ENCODE measurements at places on chromosomes 5 and 9.

- DNase-seq = no peak
Observed at GRCh38 chr5:159668556-159668955, 247.7 kb upstream of the ADRA1B start.

GRCh38 chr5:71632168-71632567 lies 45.0 kb downstream of the MCCC2 start:
- DNase-seq = no peak

DNA sequence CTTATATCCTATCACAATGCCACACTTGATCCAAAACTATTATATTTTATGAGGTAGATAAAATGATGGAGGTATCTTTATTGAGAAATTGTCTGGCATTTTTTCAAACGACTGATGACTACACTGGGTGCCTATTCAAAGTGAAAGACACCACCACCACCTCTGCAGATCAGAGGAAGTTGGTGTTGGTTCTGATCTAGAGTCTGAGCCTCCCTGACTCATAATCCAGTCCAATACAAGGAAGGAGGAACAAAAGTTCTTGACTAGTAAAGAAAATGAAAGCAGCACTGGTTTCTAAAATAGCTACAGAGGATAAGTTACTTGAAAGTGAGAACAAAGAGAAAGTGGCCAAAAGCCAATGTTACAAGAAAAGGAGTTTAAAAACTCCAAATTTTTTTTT lies 139.9 kb downstream of the RFX3 start:
- no peak for DNase-seq

GRCh38 chr9:74496819-74497747 lies at the start of gene RORB:
Gene RORB (plus strand): TSS chr9:74497335. CDS start chr9:74497977, 642 bp downstream.
- DNase-seq = peak; percentile 32

- DNase-seq = no peak
Observed at GRCh38 chr5:171984748-171985419, 21.6 kb downstream of the FBXW11 start.

GRCh38 chr5:127203818-127204217 lies 86.8 kb upstream of the MEGF10 start:
- peak; percentile 18 for DNase-seq

- no peak for DNase-seq
Observed at GRCh38 chr9:71975833-71976232, 64.4 kb downstream of the C9orf85 start.

DNA sequence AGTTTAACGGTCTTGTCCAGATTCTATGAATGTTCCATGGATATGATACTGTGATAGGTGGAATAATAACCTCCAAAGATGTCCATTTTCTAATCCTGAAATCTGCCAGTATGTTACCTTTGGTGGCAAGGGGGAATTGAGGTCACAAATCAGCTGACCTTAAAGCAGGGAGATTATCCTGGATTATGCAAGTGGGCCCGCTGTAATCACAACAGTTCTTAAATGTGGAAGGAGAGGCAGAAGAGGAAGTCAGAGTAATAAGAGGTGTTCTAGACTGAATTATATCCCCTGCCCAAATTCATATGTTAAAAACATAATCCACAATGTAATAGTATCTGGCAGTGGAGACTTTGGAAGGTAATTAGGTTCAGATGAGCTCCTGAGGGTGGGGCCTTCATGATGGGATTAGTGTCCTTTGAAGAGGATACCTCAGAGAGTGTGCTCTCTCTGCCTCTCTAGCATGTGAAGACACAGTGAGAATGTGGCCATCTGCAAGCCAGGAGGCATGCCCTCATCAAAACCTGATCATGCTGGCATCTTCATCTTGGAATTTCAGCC lies 47.6 kb upstream of the ZFAND5 start:
- DNase-seq = no peak

GRCh38 chr9:116987721-116988485 lies 300.8 kb downstream of the TRIM32 start:
- no peak for DNase-seq

GRCh38 chr5:177300236-177300880 lies 3.2 kb downstream of the RAB24 start:
- peak; percentile 75 for DNase-seq

DNA sequence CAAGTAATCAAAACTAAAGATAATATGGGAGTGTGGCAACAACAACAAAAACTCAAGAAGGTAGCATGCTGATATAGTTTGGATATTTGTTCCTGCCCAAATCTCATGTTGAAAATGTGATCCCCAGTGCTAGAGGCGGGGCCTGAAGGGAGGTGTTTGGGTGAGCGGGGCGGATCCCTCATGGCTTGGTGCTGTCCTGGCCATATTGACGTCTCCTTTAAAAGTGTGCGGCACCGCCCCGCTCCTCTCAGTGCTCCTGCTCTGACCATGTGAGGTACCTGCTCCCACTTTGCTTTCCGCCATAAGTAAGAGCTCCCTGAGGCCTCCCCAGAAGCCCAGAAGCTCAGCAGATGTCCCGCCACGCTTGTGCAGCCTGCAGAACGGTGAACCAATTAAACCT lies 25.6 kb downstream of the MED27 start:
- no peak for DNase-seq

DNA sequence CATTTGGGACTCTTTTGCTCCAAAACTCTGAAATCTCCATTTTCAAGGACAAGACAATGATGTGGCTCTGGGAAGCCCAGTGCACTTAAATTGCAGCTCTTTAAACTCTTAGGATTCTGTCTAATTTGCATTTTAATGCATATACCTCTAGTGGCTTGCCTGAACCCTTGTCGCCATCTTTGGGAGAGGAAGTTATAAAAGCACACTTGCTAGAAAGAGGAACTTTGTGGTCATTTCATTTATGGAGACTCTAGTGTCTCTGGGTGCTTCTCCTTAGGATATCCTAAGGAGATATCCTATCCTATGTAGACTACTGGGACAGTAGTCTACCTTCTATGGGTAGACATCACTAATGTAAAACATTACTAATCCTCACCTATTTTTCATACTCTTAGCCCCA lies 77.3 kb upstream of the SLC1A3 start:
- no peak for DNase-seq

DNA sequence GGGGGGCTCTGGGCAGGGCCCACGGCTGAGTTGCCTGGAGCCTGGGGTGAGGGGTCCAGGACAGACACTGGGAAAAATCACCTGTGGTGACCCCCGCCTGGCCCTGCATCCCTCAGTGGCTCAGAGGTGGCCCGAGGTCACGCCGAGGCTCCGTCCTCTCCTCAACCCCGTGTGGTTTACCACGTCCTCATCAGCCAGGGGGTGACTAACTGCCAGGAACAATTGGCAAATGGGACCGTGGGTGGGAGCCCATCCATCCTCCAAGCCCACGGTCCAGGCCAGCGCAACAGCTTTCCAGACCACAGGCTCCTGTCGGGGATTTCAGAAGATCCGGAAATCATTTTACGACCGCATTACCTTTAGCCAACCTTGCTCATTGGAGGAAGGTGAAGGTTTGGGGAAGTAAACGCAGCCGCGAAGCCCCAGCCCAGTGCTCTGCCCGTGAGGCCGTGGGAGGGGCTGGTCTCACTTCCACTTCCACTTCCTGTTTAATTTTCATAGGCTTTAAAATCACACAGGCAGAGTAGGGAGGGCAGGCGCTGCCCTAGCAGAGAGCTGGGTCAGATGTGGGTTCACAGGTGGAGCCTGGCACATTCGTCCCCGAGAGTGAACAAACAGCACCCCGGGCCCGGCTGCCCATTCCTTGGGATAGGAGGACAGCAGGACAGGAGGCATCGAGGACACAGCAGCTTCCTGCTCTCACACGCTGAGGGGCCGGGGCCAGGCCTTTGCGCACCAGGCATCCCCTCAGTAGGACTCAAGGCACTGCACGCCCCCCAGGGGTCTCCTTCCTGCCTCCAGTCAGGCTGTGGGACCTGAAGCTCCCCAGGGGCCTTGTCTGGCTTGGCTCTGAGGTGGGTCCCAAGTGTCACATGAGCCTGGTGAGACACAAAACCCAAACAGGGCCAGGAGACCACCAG lies 19.8 kb upstream of the SLC9A3 start:
- no peak for DNase-seq

- no peak for DNase-seq
Observed at GRCh38 chr5:78779771-78780616, 131.4 kb upstream of the LHFPL2 start.

GRCh38 chr5:173864126-173865050 lies 23.8 kb upstream of the CPEB4 start:
- DNase-seq = no peak

DNA sequence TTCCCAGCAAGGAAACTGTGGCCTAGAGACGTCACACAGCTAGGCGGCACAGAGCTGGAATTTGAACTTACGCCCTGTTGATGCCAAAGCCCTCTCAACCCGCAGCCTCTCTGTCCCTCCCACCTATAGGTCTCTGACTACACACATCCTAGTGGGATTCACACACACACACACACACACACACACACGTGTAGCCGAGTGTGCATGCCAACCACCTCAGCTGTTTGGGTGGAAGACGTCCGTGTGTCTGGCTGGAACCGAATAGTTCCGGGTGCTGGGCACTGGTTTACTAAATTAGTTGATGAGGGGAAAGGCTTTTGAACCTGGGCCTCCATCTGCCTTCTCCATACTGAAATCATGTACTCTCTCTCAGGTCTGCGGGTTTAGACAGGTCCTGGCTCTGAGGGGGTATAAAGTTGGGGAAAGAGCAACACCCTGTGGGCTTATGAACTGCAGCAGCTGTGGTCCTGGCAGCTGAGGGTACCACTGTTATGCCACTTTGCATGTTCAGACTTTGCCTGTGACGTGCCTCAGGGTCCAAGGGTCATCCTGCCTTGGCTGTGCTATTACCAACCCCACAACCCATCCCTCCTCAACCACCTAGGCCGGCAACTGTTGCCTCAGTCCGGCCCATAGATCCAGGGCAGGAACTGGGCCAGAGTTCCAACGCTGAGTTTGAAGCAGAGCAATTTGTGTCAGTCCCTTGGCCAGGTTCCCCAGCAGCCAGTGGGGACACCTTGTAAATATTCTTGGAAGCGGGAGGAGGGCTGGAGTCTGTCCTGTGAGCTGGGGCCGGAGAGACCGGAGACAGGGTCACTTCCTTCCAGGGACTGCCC lies 50.5 kb downstream of the PSD2 start:
- no peak for DNase-seq

DNA sequence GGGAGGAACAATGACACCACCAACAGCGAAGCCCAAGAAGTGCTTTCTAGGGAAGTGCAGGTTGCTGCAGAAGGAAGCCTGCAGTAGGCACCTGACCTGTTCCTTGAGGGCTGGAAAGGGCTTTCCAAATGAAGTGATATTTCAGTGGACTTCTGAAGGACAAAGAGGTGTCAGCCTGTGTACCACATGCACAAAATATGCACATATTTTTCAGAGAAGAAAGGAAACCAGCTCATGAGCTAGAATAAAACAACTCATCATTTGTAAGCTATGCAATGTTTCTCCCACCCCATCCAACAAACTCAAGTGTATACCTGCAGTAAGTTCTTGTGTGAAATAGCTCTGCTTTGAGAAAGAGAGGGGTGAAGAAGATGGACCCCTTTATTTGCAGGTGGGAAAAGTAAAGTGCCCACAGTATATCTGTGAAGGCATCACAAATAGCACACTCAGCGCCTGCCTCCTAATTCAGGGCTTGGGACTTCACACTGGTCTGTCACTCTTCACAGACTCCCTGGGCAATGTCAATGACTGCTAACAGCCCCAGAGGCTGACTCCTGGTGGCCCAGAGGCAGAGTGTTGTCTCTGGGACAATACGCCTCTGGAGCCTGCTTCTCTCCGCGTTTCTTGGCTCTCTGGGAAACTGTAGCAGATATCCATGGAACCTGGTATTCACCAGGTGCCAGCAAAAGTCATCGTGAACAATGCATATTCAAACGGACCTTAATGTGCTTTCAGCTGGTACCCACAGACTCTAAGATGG lies 198.1 kb upstream of the EFNA5 start:
- no peak for DNase-seq

GRCh38 chr5:111859031-111859430 lies 102.0 kb upstream of the NREP start:
- DNase-seq = peak; percentile 9

- DNase-seq = no peak
Observed at GRCh38 chr5:21694567-21694966, 1158.6 kb downstream of the CDH12 start.

GRCh38 chr5:61302200-61302563 lies 29.9 kb upstream of the ZSWIM6 start:
- no peak for DNase-seq

DNA sequence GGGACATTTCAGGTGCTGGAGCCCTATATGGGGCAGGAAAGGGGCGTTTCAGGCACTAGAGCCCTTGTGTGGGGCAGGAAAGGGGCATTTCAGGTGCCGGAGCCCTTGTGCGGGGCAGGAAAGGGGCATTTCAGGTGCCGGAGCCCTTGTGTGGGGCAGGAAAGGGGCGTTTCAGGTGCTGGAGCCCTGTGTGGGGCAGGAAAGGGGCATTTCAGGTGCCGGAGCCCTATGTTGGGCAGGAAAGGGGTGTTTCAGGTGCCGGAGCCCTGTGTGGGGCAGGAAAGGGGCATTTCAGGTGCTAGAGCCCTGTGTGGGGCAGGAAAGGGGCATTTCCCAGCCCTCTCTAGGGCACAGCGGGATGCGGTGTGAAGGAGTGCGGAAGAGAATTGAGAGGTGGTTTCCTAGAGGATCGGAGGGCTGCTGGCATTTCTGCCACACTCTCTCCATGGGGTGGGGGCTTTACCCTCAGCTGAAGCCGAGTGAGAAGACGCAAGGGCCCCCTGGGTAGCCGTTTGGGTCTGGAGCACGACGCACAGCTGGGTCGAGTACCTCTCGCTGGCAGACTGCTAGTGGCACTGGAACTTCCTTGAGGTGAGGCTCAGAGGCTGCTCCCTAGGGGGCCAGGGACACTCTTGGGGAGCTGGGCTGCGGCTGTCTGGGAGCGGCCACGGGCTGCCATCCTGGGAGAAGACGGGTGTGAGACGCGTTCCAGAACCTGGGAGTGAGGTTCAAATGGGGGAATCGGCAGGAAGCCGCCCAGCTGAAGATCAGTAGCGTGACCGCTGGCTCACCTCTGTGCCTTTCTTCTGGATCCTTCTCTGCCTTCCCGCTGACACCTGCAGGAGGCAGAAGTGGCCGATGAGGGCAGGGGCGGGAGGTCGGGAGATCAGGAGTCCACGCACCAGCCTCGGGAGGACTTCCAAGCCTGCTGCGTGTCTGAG lies 122.6 kb upstream of the IRX4 start:
- no peak for DNase-seq

DNA sequence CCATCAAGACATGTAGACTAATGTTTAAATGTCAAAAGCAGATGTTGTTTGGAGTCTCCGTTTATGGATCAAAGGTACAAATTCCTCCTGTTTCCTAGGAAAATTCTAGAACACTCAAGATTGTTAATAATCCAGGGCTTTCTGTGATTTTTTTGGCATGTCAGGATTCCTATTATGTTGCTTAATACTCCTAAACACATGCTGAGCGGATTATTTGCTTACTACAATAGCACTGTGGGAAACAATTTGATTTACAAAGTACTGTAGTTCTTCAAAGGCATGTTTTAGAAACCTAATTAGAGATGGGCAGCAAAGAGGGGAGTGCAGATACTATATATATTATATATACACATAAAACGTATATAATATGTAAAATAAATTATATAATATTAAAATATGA lies 19.0 kb upstream of the SCAMP1 start:
- DNase-seq = no peak

All from foreskin melanocyte (primary cell).